HuH-7.5 (cell line): ENCODE measurements at places on chromosomes 1 and 21.

DNA sequence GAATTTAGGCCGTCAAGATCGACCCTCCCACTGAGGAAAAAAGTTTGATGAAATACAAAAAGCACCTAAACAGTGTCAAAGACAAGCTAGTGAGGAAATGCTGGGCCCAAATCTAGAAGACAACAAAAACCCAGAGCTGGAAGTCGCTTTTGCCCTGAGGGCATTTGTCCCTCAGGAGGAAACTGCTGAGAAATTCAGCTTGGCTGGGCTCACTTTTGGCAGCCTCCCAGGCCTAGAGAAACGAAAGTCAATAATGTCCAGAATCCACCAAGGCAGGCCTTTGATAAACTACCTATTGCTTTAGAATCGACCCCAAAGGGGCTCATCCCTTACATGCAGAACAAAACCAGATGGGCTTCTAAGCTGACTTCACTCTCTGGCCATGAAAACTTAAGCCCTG lies 38.9 kb downstream of the SYT2 start:
- DNase-seq = no peak

GRCh38 chr1:193313354-193314140 lies 127.1 kb upstream of the B3GALT2 start:
- no peak for DNase-seq

DNA sequence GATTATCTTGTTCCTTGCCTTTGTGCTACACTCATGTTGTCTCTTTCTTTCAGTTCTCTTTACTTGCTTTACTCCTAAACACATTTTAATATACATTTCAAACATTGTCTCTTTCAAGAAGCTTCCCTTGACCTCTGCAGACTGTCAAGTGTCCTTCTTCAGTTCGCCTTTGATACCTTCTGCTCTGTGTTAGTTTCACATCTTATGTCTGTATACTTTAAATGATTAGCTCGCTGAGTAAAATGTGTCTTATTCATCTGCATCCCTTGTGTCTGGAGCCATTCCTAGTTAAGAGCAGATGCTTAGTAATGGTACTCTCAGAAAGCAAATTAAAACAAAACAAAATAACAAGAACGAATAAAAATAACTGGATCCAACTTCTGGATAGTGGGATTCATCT lies 303.3 kb downstream of the S1PR1 start:
- no peak for DNase-seq

- DNase-seq = no peak
Observed at GRCh38 chr1:225941187-225941941, at the start of gene LEFTY2. LEFTY2 (minus strand) TSS chr1:225941220; CDS start chr1:225941140, 80 bp downstream.

DNA sequence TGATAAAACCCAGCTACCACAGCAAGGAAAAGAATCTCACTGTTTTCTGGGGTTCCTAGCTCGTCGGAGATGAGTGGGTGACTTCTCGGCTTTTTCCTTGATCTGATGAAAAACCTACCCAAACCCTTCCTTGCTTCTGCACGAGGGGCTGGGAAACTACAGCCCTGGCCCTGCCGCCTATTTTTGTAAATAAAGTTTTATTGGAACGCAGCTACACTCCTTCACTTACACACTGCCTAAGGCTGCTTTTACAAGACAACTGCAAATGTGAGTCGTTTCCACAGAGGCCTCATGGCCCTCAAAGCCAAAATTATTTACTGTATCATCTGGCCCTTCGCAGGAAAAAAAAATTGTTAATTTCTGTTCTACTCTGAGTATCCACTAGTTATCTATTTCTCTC lies 116.0 kb upstream of the TMPRSS2 start:
- DNase-seq = no peak
